ENCODE measurements at places on chromosomes 12 and 14.

DNA sequence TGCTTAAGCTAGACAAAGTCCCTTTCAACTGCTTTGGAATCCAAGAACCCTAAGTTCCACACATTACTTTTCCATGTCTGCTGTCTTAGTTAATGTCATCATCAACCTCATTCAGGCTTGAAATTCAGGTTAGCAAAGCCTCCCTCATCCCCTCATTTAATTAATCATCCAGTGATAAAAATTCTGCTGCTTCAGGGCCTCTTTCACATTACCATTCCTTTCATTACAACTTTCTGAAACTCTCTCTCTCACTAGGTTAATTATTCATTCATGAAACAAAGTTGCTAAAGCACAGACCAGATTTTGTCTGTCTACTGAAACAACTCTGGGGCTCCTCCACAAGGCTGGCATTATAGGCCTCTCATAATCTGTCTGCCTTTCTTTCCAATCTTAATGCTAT lies 9.4 kb upstream of the VTI1B start:
- DNase-seq = no peak

DNA sequence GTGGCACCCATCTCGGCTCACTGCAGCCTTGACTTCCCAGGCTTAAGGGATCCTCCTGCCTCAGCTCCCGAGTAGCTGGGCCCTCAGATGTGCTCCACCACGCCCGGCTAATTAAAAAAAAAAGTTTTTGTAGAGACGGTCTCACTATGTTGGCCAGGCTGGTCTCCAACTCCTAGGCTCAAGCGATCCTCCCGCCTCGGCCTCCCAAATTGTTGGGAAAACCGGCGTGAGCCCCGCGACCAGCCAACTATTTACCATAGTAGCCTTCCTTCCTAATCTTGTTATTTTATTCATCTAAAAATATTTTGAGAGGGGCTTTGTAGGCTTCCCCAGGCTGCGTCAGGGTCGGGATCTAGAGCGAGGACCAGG lies 25.4 kb upstream of the YY1 start:
- DNase-seq = no peak

DNA sequence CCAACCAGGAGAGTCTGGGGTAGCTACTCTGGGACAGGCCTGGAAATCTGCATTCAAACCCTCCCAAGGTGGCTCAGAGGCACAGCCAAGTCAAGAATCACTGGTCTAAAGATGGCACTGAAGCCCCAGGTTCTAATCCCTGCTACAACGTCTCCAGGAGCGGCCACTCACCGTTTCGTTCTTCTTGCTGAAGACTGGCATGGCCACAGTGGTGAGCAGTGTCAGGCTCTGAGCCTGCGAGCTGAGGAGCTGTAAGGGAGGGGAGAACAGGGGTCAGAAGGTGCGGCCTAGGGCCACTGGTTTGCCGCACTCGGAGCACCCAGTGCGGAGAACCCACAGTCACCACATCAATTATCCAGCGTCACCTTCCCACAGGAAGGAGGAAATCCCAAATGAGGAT lies 38.8 kb downstream of the CACNA2D4 start:
- no peak for DNase-seq

- no peak for DNase-seq
These were observed 6.0 kb upstream of the GTSF1 start for GRCh38 chr12:54479421-54479820.

DNA sequence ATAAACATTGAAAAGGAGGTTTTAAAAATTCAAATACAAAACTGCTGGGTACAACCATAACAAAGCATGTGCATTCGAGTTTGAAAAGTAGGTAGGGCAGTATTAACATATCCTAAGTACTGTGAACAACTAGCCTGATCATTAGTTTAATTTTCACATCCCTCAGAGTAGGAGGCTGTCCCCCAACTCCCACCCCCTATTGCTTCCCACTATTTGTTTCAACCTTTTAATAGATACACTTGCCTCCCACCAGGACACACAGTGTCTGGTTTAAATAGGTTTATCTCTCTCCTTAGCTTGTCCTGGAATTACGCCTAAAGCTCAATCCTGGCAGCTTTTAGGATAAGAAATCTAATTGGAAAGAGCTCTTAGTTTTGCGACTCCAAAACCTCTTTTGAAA lies 2.1 kb downstream of the TAOK3 start:
- DNase-seq = no peak

DNA sequence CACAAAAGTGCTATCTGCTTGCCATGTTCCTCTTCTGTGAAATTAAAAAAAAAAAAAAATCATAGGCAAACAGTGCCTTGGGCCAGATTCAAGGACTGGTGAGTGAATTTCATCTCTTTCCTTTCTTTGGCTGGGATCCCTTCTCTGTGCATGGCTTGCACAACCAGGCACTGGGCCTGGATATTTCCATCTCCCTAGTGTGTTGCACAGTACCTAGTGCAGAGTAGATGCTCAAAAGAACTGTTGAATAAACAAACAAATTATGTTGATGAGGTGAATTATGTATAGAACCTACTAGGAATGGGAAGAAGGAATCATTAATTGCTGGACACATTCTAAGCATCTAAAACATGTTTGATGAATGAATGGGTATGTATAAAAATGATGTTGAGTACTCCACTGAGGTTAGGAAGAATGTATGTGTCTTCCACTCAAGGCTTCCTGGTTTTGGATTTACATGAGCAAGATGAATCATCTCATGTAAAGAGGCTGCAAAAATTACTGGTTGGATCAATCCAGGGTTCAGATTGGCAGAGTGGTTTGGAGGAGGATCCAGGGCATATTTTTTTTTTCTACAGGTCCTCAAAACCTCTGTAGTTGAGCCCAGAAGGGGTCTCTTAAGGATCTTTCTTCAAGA lies 93.2 kb downstream of the EMP1 start:
- no peak for DNase-seq

- no peak for DNase-seq
These were observed at the start of gene SYNE3 for GRCh38 chr14:95516554-95517181. TSS of gene SYNE3 (minus strand) at chr14:95516650. CDS start at chr14:95475821, 40,829 bp downstream.

DNA sequence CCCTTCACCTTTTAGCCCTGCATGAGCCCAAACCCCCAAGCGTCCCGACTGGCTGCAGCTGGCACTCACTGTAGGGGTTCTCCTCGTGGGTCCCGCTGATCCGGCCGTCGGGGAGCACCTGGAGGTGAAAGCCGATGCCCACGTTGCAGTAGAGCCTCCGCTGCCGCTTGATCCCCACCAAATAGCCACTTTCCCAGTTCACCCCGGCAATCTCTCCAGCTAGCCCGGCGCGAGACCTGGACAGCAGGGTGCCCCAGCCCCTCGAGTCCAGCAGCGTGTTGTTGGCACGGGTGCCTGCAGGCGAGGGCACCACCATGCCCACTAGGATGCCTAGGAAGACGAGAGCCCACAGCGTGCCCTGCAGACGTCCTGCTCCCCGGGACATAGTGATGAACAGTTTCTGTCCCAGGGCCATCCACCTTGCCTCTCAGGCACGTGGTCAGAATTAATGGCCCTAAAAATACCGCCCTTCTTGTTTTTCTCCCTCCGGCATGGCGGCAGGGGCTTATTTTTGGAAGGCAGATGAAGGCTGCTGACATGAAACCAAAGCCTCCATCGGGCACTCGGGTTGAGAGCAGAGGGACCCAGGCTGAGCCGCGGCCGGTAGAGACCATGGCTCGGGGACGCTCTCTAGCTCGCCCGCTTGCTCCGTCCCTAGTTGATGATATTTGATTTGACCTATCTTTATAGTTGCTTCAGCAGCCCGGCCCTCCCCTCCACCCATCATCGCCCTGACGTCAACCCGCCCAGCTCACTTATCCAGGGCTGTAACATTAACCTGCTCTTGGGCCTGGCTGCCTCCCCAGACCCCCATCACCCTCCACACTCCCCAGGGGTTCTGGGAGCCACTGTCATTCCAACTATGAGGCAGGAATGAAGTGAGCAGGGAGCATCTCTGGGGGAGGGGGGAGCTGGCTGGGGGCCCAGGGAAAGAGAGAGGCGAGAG lies at the start of gene FGF6:
Gene FGF6 (minus strand): TSS at position 660 of the 946 bp plus-strand sequence. CDS start 245 bp downstream, at position 415.
- no peak for DNase-seq

DNA sequence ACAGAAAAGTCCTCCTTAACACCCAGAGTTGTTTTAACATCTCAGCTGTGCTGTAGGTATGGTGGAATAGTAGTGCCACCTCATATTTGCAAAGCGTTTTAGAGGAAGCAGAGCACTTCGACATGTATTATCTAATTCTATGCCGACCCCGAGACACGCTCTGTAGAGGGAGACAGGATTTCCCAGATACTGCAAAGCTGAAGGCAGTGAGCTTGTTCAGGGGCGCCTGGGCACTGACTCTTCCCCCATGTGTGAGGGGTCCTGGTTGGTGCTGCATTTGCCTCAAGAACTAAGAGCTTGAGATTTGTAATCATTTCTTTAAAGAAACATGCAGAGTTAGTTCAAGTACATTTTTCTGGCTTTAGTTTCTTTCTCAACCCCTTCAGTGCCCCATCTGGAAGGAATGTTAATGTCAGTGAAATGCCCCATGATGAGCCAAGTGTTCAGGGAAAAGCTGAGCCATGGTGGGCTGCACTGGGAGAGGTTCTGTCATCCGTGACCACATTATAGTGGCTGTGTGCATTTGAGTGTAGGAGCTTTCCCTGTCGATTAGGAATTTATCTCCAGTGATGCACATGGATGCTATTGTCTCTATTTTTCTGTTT lies 66.3 kb downstream of the MBIP start:
- no peak for DNase-seq

DNA sequence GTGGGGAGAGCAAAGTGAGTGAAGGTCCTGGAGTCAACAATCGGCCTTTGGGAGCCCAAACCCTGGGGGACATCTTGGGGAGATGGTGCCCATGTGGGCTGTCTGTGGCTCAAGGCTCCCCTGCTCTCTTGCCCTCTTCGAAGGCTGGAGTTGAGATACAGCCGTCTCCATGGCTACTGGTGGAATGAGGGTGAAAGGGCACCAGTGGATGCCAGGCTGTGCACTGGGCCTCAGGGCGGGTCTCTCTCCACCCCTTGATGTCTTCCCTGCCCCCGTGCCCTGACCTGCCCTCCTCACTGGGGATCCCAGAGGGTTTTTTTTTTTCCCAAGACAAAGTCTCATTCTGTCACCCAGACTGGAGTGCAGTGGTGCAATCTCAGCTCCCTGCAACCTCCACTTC lies 2.0 kb upstream of the ANKRD9 start:
- no peak for DNase-seq

- DNase-seq = no peak
These were observed 68.7 kb downstream of the NIN start for GRCh38 chr14:50762001-50762930.

DNA sequence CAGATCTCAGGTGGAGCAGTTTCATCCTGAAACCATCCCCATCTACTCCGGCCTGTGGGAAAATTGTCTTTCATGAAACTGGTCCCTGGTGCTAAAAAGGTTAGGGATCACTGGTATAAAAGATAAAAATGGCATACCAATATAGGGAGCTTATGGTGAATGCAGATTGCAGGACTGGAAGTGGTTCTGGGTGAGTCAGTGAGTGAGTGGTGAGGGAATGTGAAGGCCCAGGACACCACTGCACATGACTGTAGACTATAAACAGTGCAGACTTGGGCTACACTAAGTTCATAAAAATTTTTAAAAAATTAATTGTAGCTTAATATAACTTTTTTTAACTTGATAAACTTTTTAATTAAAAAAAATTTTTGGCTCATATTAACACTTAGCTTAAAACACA lies 67.0 kb upstream of the RD3L start:
- no peak for DNase-seq

DNA sequence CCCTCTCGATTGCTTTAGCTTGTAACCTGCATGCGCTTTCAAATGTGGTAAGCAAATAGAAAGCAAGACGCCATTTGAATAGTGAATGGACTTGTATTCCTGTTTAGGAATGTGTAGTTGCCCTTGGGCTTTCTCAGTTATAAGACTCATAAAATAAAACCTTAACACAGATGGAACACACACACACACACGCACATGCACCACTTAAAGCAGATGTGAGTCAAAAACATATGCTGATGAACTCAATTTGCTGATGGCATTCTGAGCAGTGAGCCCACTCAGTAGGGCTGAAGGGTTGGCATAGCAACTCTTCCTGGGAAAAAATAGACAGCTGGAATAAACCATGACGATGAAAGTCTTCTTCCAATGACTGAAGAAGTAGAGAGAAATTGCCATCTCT lies 360.5 kb downstream of the APAF1 start:
- no peak for DNase-seq

DNA sequence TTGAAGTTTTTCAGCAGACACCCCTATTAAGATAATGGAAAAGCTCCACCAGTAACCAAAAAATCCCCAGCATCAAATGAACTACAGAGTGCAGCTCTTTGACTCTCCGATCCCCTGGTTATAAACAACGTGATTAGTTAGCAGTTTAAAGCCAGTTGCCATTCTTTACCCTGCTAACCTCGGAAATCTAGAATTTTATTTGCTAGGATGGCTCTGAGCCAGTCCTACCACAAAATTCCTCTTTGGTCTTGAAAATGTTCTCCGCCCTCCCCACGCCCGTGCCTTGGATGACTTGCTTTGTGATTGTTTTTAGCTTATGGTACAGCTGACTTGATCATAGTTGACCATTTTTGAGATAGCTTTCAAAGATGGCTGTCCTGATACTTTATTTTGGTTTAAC lies 1.2 kb downstream of the KLHDC2 start:
- no peak for DNase-seq

GRCh38 chr14:51996148-51996746 lies 6.9 kb downstream of the RTRAF start:
- no peak for DNase-seq

GRCh38 chr14:104458845-104459244 lies 120.7 kb upstream of the C14orf180 start:
- DNase-seq = no peak

DNA sequence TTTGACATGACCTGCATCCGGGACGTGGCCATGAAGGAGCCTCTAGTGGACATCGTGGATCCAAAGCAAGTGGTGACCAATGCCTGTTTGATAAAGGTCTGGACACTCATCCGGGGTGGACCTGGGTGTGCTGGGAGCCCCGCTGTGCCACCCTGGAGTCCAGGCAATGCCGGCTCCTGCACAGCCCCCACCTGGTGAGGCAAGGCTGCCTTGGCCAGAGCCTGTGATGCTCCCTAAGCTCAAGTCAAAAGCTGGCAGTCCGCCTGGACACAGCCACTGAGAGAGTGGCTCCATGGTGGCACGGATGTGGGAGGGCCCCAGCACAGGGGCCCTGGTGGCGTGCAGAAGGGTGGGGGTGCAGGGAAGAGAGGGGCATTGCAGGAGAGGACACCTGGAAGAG lies 85.9 kb downstream of the PRMT8 start:
- DNase-seq = no peak

GRCh38 chr12:112506513-112507166 lies 87.9 kb downstream of the PTPN11 start:
- DNase-seq = no peak
